Stimulated activated naive CD4-positive, alpha-beta T cell treated with Interleukin-2 at 50 U/mL for 16 hours (primary cell): ENCODE measurements at places on chromosomes 11 and 22.

DNA sequence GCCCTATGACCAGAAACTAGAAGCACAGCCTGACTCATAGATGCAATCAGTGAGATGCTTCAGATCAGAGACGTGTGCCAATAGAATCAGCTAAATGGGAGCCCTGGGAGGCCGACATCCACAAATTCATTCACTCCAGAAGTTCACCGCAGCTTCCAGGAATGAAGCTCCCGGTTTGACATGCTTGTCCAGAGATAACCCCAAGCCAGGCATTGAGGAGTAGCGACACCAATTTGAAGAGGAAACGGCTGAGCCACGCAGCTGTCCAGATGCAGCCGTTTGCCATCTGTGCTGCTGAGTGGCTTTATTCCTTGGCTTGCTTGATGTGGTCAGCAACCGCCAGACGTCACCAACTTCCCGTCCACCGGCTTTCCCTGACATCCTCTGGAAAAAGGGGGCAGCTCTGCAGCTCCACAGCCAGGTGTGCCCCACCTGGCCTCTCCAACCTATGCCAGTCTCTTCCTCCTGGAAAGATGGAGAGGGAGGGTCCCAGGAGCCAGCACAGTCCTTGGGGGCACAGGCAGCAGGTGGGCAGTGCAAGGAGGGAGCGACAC, 123.9 kb upstream of the OPCML start:
- no peak for DNase-seq

- DNase-seq, result peak; percentile 20
These were observed 1.1 kb downstream of the TAF1D start for GRCh38 chr11:93740031-93740729.

DNA sequence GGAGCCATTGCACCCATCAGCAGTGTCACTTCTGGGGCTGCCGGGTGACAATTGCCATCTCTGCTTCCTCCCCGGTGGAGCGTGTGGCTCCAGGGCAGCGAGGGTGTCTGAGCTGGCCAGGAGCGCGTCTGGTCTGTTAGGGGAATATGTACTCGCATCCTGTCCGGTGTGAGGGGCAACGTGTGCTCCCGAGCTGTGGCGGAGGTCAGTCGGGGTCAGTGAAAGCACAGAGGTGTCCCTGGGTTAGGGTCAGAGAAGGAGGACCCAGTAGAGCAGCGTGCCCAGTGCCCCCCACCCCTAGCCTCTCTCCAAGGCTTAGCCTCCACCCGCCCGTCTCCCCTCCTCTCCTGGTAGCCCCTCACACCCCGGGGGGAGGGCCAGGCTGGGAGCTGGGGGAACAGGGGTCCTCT, 1.5 kb downstream of the CLCF1 start:
- no peak for DNase-seq

DNA sequence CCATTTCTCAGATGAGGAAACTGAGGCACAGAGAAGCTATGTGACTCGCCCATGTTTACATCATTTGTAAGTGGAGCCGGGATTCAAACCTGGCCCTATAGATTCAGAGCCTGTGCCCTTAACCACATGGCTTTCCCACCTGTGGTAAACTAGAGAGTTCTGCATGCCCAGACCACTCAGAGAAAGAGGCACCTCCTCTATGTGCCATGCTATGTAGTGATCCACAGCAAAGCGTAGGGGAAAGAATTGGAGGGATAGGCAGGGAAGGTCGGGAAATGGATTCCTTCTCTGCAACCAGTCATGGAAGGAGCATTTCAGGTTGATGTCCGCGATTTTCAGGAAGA, 15.4 kb upstream of the POU2AF2 start:
- DNase-seq, result no peak

DNA sequence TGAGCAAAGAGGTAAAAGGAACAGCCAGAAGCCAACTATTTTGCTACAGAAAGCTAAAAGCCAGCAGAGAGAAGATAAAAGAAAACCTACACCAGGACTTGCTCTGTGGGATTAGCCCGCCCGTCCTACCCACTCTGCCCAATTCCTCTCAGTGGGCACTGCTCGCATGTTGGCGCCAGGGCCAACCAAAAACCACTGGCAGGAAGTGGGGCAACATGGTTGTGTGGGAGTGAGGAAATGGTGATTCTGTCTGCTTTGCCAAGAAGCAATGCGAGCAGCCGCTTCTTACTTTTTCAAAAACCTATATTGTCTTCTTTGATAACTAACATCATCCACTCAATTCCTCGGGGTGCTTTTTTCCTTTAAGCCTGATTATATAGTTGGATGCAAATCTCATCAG, 14.2 kb upstream of the APOA1 start:
- peak; percentile 23 for DNase-seq

- no peak for DNase-seq
These were observed 77.7 kb downstream of the BRD1 start for GRCh38 chr22:49749885-49750510.

- DNase-seq, result no peak
These were observed 115.2 kb downstream of the DDX10 start for GRCh38 chr11:108780119-108780518.

DNA sequence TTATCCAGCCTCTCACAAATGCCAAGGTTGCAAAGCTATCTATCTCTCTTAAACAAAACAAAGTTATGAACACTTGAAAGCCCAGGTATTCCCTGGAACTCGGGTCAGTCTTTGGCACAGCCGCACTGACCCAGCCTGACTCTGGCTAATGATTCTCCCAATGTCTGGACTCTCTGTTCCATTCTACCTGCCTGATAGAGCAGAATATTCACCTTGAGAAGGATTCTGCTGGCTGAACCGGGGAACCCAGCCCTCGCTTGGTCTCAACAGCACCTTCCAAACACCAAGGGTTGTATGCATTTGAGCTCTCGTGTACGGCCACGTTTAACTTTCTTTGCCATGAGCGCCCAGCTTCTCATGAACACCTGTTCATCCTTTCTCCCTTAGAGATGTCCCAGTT, 116.8 kb downstream of the ZBTB16 start:
- DNase-seq, result no peak

DNA sequence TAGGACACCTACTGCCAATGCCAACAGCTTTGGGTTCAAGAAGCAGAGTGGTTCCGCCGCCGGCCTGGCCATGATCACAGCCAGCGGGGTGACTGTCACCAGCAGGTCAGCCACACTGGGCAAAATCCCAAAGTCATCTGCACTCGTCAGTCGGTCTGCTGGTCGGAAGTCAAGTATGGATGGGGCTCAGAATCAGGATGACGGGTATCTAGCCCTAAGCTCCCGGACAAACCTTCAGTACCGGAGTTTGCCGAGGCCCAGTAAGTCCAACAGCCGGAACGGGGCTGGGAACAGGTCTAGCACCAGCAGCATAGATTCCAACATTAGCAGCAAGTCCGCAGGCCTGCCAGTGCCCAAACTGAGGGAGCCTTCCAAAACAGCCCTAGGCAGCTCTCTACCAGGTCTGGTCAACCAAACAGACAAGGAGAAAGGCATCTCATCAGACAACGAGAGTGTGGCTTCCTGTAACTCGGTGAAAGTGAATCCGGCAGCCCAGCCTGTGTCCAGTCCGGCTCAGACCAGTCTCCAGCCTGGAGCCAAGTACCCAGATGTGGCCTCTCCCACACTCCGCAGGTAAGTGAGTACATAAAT, 115.1 kb downstream of the DBX1 start:
- no peak for DNase-seq

DNA sequence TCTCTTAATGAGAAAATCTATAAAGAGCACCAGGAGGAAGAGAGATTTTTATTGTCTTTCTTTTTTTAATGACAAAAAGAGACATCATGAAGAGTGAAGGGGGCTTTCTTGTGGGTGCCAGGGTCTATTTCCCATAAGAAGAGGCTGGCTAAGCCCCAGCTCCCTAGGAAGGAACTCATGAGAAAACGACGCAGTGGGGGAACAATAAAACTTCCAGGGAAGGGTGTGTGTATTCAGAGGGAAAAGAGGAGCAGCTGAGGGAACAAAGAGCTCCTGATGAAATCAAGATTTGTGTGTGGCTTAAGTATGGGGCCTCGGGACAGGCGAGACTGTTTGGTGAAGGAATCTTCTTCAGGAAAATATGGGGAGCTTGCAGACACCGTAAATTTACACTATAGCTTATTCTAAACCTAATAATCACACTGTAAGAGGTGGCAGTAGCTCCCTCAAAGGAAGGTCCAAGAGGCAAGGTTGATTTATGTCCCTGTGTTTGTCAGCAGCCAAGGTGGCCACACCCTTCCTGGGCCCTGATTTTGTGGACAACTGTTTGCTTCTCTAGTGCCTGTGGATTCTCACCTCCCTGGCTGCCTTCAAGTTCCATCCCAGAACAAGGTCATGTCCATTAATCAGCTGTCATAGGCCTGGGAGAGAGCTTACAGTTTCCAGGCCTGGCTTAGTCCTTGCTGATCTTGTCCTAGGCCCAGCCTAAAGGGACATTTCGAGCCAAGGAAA, 615.7 kb downstream of the INSC start:
- DNase-seq, result no peak

DNA sequence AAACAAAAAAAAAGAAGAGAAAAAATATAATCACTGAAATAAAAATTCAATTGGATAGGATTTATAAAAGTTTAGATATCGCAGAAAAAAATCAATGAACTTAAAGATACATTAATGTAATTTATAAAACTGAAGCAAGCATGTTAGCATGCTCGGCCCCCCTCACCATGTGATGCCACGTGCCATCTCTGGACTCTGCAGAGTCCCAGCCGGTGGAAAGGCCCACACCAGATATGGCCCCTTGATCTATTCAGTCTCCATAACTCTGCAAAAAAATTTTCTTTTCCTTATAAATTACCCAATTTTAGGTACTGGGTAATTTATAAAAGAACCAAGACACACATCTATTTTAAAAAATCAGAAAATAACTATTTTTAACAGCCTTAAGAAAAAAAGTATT, 476.0 kb upstream of the ANO3 start:
- no peak for DNase-seq

DNA sequence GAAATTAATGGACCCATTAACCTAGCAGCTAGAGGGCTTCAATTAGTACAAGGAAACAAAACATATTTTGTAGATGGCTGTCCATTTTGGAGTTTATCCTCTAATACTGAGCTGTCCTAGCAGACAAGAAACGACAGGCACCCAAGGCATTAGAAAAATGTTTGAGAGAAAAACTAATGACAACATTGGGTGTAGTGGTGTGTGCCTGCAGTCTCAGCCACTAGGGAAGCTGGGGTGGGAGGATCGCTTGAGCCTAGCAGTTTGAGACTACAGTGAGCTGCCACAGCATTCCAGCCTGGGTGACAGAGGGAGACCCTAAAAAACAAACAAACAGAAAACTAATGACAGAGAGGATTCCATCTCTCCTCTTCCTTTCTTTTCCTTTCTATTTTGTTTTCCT, 1.5 kb downstream of the A4GALT start:
- DNase-seq, result no peak

- DNase-seq, result no peak
These were observed 484.7 kb upstream of the TENM4 start for GRCh38 chr11:79925570-79925969.
